Thymus (tissue), 14 donors: ENCODE measurements at places on chromosomes 3 and 15.

DNA sequence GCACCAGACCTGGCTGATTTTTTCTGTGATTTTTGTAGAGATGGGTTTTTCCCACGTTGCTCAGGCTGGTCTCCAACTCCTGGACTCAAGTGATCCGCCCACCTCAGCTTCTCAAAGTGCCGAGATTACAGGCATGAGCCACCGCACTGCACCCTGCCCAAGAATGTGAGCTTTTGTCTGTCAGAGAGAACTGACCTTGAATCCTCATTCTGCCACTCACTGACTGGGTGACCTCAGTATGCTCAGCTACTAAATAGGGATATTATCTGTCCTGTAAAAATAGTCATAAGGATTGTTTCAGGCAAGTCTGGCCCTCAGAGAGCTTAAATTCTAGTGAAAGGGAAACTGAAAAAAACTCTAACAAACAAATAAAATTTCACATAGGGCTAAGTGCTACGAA lies 2.1 kb upstream of the RFT1 start:
- H3K4me1 ChIP-seq: peaks cover 24% of the 10 kb centered on the region
- H3K27me3 ChIP-seq: no peaks in the 10 kb centered on the region
- DNase-seq: no peak
- H3K4me3 ChIP-seq: no peak overlapping the region
- no peak overlapping the region for H3K27ac ChIP-seq

DNA sequence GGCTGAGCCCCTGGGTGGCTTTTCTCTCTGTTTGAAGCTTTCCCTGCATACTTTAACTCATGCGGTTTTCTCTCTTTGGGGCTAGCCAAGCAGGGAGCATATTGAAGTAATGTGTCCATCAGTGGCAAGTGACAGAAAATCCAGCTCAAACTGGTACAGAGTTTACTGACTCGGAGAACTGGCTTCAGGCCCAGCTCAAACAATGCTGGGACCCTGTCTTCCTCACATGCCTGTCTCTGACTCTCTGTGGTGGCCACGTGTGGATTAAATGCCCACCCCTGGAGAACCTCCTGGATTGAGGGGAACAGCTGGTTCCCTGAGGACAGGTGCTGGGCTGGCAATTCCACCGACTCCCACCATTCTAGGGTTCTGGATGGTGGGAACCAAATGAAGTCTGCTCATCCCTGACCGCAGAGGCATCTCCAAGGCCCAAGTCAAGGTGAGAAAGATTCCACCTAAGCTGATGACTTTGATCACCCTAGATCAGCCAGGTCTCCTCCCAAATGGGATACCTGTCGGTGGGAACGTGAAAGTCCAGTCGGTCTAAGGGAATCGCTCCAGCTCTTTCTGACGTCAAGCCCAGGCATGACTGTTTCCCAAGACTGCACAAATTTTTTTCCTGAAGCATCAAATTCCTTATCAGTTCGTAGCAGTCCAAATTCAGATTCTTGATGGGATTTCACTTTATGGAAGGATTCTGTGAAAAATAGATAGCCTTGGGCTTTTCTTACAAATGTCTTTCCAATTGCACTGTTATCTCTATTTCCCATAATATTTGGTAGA lies 16.3 kb upstream of the HDAC11 start:
- no peaks in the 10 kb centered on the region for H3K4me1 ChIP-seq
- no peaks in the 10 kb centered on the region for H3K36me3 ChIP-seq
- no peak overlapping the region for H3K4me3 ChIP-seq
- H3K27me3 ChIP-seq: no peaks in the 10 kb centered on the region
- DNase-seq: no peak

- no peak overlapping the region for H3K27ac ChIP-seq
- no peaks in the 10 kb centered on the region for H3K27me3 ChIP-seq
Measured at GRCh38 chr3:55183201-55183600, 255.3 kb upstream of the LRTM1 start.

GRCh38 chr15:85316244-85316934 lies 64.0 kb upstream of the AKAP13 start:
- DNase-seq: no peak
- no peaks in the 10 kb centered on the region for H3K36me3 ChIP-seq
- peaks cover 8% of the 10 kb centered on the region for H3K4me1 ChIP-seq
- no peak overlapping the region for H3K27ac ChIP-seq

- H3K36me3 ChIP-seq: no peaks in the 10 kb centered on the region
- no peaks in the 10 kb centered on the region for H3K4me1 ChIP-seq
- DNase-seq: no peak
- no peak overlapping the region for H3K4me3 ChIP-seq
- H3K27ac ChIP-seq: no peak overlapping the region
- H3K27me3 ChIP-seq: no peaks in the 10 kb centered on the region
Measured at GRCh38 chr3:161647936-161648470, 151.4 kb downstream of the OTOL1 start.

DNA sequence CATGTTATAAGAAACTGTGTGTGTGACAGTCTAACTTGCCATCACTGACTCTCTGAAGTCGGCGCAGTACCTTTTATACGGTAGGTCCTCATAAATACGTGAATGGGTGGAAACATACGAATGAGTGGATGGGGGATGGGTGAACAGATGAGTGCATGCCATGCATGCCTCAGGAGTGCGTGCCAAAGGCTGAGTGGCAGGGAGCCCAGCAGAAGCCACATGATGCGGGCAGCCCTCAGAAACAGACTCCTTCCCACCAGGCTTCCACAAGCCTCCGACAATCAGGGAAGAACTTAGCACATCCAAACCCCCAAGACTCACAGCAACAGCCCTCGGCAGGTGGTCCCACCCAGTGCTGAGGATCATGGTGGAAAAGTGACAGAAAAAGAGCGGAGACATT lies 16.7 kb downstream of the HCN4 start:
- no peaks in the 10 kb centered on the region for H3K36me3 ChIP-seq
- no peak overlapping the region for H3K27ac ChIP-seq
- no peak overlapping the region for H3K4me3 ChIP-seq
- no peak for DNase-seq
- no peaks in the 10 kb centered on the region for H3K27me3 ChIP-seq
